SW480 (cell line): ENCODE measurements at places on chromosomes 12 and 14.

- no peak for DNase-seq
Measured at GRCh38 chr12:80849337-80849736, 88.4 kb downstream of the LIN7A start.

DNA sequence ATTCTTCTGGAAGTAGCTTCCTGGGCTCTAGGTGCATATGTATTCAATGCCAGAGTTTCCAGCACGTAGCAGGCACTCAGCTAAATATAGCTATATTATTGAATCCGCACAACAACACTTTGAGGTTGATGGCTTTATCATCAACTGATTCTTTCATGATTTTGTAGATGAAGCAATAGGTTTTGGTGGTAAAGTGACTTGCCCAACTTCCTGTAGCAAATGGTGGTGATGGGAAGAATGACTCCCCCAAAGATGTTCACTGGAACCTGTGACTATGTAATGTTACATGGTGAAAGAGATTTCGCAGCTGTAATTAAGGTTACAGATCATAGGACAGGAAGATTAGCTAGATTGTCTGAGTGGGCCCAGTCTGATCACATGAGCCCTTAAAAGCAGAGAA lies 3.2 kb downstream of the TDRD9 start:
- DNase-seq: no peak

- no peak for DNase-seq
Measured at GRCh38 chr12:67758119-67758518, 109.6 kb downstream of the DYRK2 start.

DNA sequence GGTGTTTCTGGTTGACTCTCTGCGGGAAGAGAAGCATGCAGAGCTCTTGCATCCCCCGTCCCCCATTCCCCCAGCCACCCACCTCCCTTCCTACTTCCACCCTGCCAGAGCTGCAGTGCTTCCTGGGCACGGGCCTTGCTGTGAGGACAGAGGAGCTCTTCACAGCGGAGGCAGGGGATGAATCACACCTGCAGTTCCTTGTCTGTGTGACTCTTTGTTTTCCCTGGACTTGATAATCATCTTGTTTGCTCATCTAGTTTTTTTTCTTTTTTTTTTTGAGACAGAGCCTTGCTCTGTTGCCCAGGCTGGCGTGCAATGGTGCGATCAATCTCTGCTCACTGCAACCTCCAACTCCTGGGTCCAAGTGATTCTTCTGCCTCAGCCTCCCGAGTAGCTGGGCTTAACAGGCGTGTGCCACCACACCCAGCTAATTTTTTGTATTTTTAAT lies 27.8 kb downstream of the ANKRD9 start:
- peak; percentile 42 for DNase-seq

DNA sequence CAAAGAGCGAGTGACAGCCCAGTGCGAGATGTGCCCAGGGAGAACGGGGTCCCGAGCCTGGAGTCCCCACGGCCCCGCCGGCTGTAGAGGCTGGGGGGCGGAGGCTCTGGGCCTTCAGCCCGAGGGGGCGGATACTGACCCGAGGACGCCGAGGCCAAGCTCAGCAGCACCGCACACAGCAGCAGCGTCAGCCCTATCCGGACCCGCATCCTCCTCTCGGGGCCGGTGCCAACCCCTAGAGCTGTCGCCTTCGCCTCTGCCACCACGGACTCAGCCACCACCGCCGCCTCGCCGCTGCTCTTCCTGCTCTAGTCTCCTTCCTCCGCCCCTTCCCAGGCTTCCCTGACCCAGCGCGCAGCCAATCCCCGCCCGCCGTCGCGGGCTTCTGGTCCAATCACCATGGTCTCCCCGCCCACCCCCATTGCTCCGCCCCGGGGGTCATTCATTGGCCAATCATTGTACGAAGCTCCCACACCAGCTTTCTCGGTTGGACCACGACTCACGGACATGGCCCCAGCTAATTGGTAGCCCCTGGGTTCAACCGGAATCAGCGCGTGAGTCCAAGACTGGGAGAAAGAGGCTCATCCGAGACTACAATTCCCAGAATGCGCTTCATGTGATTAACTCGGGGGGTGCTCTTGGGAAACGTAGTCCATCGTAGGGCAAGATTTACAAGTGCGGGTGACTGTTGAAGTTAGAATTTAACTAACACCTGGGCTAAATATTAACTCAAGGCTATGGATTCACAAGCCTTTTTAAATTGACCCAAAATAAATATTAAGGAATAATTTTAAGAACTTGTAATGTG lies at the start of gene SEL1L:
Gene SEL1L (minus strand): TSS at position 318 of the 808 bp plus-strand sequence. CDS start 109 bp downstream, at position 209.
- DNase-seq: peak; percentile 100

GRCh38 chr12:132717531-132718387 lies 7.1 kb downstream of the PGAM5 start:
- DNase-seq: no peak

GRCh38 chr12:110256780-110257431 lies 24.1 kb upstream of the ATP2A2 start:
- no peak for DNase-seq

- DNase-seq: no peak
Measured at GRCh38 chr14:76057914-76058313, 72.4 kb downstream of the IFT43 start.

DNA sequence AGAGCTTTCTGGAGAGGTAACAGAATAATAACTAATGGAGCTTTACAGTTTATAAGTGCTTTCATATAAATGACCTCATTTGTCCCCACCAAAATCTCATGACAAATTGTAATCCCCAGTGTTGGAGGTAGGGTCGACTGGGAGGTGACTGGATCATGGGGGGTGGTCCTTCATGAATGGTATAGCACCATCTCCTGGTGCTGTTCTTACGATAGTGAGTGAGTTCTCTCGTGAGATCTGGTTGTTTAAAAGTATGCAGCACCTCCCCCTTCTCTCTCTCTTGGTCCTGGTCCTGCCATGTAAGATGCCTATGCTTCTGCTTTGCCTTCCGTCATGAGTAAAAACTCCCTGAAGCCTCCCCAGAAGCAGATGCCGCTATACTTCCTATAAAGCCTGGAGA lies 423.3 kb upstream of the GARIN6 start:
- DNase-seq: no peak

DNA sequence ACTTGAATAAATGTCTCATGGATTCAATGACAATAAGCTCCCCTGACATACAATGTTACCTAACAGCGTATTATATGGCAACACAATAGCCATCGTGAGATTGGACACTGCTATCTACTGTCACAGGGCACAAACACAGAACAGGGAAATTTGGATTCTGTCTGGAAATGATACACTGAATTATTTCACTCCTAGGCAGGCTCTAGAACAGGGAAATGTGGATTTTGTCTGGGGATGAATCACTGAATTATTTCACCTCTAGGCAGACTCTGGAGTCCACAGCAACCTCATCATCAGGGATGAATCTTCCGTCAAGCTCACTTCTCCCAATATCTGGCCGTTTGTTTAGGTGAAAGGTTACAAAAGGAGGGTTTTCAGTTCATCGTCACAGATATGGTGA lies 288.8 kb downstream of the TMEM132D start:
- no peak for DNase-seq

DNA sequence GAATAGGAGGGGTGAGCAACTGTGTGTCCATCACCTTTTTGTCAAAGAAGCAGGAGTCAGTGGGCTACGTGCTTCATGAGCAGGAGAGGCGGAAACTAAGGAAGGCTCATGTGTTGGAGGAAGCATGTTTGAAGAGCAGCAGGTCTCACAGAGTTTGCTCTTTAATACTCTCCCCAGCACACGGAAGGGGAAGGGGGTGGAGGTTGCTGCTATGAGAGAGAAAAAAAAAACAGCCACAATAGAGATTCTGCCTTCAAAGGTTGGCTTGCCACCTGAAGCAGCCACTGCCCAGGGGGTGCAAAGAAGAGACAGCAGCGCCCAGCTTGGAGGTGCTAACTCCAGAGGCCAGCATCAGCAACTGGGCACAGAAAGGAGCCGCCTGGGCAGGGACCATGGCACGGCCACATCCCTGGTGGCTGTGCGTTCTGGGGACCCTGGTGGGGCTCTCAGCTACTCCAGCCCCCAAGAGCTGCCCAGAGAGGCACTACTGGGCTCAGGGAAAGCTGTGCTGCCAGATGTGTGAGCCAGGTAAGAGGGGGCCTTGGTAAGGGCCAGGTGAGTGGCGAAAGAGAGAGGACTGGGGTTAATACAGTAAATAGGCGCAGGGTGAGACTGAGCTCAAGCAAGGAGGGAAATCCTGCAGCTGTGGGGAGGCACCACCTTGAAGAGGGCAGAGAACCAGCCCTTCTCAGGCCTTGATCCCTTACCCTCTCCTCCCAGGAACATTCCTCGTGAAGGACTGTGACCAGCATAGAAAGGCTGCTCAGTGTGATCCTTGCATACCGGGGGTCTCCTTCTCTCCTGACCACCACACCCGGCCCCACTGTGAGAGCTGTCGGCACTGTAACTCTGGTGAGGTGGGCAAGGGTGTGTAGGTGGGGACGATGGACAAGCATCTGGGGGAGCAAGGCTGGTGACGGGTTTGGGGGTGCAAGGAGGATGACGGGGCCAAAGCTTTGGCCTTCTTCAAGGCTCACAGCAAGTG lies at the start of gene CD27:
Gene CD27 (plus strand): TSS at position 252 of the 985 bp plus-strand sequence. CDS start 141 bp downstream, at position 393.
- no peak for DNase-seq

DNA sequence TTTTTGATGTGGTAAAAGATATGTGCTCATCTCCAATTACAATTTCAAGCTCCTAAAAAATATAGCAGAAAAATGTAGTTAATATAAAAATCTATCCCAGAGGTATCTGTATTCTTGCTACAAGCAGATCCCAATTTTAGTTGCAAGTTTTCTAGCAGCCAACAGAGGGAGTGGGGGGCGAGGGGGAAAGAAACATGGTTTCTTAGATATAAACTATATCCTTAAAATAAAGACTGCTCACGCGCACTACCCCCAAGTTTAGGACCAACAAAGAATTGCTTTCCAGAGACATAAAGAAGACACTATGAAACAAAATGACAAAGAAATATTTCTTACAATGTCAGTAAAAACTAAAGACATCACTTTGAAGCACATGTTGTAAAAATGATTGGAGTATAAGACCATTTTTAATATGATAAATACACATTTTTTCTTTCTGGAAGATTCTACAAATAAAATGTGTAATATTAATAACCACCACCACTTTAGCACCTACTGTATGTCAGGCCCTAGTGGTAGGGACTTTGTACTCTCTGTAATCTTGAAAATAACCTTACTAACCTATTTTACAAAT lies 5.4 kb downstream of the MAGOHB start:
- peak; percentile 21 for DNase-seq

GRCh38 chr12:67747869-67748742 lies 99.6 kb downstream of the DYRK2 start:
- peak; percentile 63 for DNase-seq

- no peak for DNase-seq
Measured at GRCh38 chr12:66900616-66901015, 221.7 kb upstream of the GRIP1 start.

DNA sequence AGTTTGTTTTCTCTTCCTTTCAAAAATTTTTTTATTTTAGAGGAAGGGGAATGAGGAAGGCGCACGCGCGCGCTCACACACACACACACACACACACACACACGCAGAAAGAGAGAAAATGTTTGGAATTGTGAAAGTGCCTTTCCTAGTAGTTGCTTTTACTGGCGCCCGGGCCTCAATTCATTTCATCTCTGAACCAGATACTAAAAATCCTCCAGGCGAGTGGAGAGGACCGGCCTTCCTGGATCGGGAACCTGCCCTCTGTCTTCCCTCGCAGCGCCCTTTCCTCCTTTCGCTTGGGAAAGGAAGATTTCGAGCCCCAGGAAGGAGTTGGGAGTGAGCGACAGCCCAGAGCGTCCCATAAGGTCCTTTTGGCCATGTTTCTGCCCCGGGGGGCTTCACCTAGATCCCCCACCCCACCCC lies 7.8 kb upstream of the TBX3 start:
- no peak for DNase-seq

DNA sequence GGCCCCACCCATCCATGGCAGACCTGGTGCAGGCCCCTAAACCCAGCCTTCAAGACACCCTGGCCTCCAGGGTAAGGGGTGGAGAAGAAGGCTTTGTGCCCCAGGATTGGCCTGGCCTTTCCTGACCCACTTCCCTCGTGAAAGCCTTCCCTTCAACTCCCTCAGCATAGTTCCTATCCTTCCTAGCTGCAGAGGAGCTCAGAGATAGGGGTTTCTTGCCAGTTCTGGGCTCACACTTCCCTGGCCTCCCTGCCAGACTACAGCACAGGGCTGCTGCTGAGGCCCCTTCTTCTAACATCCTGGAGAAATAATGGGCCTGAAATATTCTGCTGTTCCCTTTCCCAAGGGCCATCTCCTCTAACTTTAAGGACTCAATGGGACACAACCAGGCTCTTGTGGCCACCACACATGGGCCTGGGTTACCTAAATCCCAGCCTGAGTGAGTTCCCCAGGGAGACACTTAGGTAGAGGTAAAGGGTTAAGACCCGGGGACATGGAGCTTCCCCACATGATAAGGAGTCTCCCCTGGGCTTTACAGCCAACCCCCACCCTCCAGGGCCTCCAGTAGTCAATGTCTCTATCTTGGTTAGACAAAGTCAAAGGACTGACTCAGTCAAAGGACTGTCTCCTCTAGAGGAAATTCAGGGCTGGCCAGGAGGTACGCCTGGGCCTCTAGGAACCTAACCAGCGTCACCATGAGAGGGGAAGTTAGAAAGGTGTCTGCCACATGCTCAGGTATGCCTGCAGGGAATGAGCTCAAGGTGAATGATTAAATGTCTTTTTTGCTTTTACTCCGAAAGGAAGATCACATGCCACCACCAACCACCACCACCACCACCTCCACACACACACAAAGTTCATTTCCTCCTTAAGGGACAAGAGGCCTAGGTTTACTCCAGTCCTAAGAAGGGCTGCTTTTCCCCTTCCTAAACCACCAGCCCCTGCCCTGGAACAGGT lies 7.1 kb downstream of the ZFP36L1 start:
- DNase-seq: peak; percentile 88

- DNase-seq: no peak
Measured at GRCh38 chr12:19654650-19655376, 215.5 kb downstream of the AEBP2 start.

DNA sequence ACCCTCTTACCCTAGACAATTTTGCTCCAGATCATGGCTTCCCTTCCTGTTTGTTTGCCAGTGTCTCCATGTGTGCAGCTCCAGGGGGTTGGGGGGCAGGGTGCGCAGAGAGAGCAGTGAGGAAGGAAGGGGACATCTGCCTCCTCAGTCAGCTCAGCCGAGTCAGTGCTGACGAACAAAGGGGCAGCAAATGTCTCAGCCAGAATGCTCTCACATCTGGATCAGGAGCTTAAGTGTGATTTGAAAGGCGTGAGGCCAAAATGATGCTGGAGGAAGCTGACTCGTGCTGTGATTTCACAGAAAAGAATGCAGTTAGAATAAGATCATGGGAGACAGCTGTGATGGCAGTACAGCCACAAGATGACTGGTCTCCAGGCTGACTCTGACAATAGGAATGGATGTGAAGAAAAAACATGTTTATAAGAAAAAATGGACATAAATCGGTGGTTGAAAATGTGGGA lies 27.1 kb upstream of the CDK17 start:
- peak; percentile 42 for DNase-seq

DNA sequence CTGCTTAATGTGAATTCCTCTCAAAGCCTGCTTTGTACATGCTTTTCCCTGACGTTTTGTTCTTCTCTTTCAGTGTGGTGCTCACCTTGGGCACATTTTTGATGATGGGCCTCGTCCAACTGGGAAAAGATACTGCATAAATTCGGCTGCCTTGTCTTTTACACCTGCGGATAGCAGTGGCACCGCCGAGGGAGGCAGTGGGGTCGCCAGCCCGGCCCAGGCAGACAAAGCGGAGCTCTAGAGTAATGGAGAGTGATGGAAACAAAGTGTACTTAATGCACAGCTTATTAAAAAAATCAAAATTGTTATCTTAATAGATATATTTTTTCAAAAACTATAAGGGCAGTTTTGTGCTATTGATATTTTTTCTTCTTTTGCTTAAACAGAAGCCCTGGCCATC lies 184.6 kb downstream of the MSRB3 start:
- DNase-seq: no peak
